ENCODE measurements at places on chromosomes 12 and 14.

- DNase-seq = no peak
Observed at GRCh38 chr14:29458547-29458946, 469.1 kb downstream of the PRKD1 start.

- no peak for DNase-seq
Observed at GRCh38 chr14:104598910-104599273, 5.7 kb downstream of the TMEM179 start.

DNA sequence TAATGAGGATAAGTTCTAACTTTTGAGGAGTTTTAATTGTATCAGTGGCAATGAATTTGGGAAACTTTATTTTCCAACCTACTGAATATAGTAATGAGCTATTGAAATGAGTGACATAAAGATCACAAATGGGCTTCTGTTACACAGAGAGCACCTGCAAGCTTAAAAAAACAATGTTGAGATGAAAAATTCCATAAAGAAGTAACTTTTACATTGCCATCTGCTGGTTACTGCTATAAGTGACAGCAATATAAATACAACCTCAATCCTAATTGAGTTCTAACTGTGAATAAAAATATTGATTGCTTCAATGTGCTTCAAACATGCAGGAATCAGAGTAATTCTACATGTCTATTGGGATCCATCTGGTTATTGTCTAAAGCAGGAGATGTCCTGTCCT lies 14.2 kb downstream of the WIF1 start:
- DNase-seq = no peak

- no peak for DNase-seq
Observed at GRCh38 chr12:56103823-56104108, 593 bp upstream of the PA2G4 start.

GRCh38 chr14:71031000-71031399 lies 123.7 kb downstream of the PCNX1 start:
- DNase-seq = no peak

- DNase-seq = no peak
Observed at GRCh38 chr12:110109037-110109836, 14.9 kb upstream of the IFT81 start.

GRCh38 chr12:54002915-54003389 lies 3.0 kb downstream of the HOXC9 start:
- DNase-seq = no peak

- no peak for DNase-seq
Observed at GRCh38 chr12:123854232-123854631, 92.1 kb downstream of the DNAH10 start.

GRCh38 chr14:23481979-23482822 lies 12.7 kb downstream of the NGDN start:
- no peak for DNase-seq

DNA sequence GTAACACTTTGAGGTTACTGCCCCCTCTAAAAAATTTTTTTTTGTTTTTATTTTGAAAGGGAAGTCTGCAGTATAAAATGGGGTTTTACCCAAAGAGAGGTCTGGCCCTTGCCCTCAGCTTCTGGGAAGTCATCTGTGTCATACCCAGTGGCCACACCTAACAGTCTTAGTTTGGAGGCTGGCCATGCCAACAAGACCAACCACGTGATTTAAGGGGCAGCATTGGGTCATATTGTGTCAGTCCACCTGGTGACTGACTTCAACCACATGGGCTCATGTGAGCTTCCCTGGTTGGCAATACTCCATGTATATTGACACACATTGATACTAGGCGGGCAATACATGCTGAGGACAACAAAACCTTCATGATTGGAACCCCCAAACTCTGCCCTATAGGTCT lies 173.9 kb downstream of the GXYLT1 start:
- no peak for DNase-seq

DNA sequence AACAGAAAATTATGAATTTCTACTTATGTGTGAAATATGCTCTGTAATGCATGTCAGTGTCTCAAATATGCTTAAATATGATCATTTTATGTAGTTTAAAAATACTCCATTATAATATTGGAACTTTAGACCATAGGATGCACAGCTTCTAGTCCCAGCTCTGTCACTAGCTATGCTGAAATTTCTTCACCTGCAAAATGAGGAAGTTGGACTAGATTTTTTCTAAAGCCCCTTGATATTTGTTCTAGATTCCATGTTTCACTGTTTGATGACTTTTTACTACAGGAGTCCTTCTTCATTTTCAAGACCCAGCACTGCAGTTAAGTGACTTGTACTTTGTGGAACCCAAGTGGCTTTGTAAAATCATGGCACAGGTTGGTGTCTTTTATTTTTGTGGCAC lies 90.1 kb downstream of the LRRK2 start:
- DNase-seq = no peak

DNA sequence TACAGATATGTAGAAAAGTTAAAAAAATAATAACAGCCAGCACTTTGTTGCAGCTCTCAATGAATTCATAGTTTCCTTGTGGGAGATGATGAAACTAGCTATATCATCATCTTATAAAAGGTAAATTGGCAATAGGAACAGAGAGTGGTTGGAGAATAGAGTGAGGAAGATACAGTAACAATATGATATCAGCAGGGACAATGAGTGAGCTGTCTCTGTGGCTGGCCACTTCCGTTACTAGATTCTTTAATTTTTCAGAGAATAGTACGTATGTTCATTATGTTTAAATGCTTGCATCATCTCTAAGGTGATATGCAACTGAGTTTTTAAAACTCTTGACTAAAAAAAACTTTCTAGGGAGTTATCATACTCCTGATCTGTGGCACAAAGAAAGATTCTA lies 1006.2 kb upstream of the FLRT2 start:
- no peak for DNase-seq

- no peak for DNase-seq
Observed at GRCh38 chr14:75972801-75973421, 8.9 kb downstream of the TGFB3 start.
